ENCODE measurements at places on chromosomes 16 and 17.

GRCh38 chr17:45046537-45047125 lies 4.8 kb downstream of the DCAKD start:
- no peak for DNase-seq

DNA sequence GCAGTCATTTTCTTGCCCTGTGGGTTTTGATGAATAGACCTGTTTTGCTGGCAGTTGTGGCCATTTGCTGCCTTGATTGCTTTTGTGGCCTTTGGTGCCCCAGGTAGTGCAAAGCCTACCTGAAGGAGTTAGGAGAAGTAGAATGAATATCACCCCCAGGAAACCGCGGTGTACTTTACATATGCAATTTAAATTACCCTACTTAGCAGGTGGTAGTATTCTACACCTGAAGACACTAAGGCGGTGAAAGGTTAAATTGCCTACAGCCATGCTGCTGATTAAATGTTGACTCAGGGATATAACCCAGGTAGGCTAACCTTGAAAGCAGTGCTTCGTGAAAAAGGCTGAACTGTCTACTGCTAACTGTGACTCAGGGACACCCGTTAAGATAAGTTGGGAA lies 27.2 kb upstream of the WWOX start:
- no peak for DNase-seq

GRCh38 chr17:4588391-4588790 lies 4.1 kb downstream of the SMTNL2 start:
- DNase-seq: no peak

GRCh38 chr17:43106552-43106951 lies 18.6 kb downstream of the BRCA1 start:
- DNase-seq: no peak
